ENCODE measurements at places on chromosomes 12 and 14.

GRCh38 chr14:104792101-104792884 is 3.3 kb downstream of the AKT1 start:
- no peak for DNase-seq

DNA sequence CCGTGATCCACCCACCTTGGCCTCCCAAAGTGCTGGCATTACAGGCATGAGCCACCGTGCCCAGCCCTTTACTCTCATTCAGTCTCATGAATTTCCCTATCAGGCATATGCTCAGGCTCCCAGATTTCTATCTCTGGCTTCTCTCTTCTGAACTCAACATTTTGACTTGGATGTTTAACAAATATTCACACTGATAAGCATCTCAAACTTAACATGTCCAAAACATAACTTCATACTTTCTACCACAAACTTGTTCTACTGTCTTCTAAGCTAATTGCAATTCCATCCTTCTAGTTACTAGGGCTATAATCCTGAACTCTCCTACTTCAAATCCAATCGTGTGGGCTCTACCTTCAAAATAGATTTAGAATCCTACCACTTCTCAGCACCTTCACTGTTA is 73.9 kb upstream of the PAWR start:
- no peak for DNase-seq

DNA sequence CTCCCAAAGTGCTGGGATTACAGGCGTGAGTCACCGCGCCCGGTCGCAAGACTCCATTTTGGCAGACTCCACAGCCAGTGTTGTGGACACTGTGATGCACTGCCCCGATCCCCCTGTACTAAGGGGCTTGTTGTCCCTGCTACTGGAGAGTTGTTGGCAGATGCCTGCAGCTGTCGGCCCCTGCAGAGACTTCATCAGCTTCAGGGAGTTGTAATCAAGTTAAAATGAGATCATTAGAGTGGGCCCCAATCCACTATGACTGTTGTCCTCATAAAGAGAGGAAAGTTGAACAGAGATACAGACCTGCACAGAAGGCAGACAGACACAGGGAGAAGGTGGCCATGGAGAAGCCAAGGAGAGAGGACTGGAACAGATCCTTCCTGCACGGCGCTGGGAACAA is 23.7 kb upstream of the TUBA1A start:
- DNase-seq = no peak

- no peak for DNase-seq
Observed at GRCh38 chr14:87667659-87668058, 325.3 kb downstream of the GALC start.

DNA sequence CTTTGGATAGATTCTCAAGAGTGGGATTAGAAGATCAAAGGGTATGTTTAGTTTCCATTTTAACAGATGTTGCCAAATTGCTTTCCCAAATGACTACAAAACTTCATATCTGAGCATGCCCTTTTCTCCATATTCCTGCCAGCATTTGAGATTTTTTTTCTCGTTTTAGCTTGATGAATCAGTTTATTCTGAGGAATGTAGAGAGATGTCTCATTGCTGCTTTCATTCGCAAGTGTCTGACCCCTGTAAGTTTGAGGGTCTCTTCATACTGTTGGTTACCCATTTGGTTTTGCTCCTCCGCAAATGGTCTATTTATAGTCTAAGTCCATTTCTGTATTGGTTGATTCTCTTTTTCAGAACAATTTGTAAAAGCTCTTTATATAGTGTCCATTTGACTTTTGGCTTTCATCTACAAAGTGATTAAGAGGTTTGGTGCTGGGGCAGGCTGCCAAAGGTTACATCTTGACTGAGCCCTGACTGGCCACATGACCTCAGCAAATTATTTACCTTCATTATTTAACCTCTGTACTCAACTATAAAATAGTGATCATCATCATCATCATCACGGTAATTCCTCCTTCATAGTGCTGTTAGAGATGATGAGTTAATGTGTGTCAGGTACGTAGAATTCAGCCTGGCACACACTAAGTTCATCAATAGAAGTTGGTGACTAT is 33.6 kb downstream of the HCAR2 start:
- no peak for DNase-seq

DNA sequence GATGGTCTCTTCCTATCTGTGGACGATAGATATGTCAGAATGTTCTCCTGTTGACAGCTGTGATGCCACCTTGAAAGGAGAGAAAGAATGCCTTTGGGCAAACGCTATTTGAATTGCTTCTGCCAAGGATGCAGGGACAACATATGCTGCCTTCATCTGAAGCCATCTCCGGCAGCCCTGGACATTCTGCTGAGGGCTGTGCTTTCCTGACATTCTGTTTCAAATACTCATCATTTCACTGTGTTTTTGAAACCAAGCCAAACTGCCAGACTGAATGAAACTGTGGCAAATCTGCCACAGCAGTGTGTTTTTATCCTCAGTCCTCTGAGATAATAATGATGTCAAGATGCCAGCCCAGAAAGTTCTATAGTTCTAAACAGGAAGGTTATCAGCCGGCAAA is 85.8 kb upstream of the BCAT1 start:
- DNase-seq = no peak

GRCh38 chr12:101004898-101005297 is 205.1 kb downstream of the SLC5A8 start:
- no peak for DNase-seq

GRCh38 chr12:45273717-45274271 is 57.9 kb downstream of the ANO6 start:
- no peak for DNase-seq

- DNase-seq = no peak
Observed at GRCh38 chr14:53265025-53265424, 111.9 kb upstream of the DDHD1 start.

GRCh38 chr12:89153341-89153740 is 199.0 kb downstream of the DUSP6 start:
- DNase-seq = no peak

GRCh38 chr12:117629454-117629853 is 268.0 kb upstream of the NOS1 start:
- no peak for DNase-seq

DNA sequence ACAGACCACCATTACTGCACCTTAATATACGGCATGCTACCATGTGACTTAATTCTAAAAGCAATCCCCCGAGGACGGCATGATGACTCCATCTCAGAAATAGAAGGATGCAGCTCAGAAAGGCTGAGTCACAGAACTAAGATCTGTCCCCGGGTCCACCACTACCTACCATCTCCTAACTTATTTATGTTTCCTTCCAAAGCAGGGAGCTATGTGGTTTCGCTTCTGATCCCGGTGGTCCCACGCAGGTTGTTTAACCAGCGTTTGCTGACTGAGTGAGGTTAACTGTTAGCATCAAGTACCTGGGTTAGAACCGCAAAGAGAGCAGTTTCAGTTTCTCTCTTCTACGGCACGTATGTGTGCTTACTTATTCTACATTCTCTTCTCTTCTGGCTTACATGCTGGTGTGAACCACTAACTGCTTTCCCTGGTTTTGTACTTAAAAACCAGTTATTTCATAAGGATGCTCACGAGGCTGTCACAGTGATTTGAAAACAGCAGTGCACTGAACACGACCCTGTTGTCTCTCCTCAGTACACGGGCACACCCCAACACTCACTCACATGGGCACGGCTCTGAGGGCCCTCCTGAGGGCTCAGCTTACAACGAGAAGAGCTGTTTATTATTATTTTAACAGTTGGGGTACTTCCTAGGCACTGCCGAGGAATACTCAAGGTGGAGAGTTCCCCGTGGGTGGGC is 66.7 kb downstream of the CCDC88C start:
- no peak for DNase-seq

Data from stimulated activated CD8-positive, alpha-beta memory T cell treated with anti-CD3 and anti-CD28 coated beads, Interleukin-15, amount 100 ng/mL, for 4 hours (primary cell).